ENCODE measurements at places on chromosomes 7 and 10.

DNA sequence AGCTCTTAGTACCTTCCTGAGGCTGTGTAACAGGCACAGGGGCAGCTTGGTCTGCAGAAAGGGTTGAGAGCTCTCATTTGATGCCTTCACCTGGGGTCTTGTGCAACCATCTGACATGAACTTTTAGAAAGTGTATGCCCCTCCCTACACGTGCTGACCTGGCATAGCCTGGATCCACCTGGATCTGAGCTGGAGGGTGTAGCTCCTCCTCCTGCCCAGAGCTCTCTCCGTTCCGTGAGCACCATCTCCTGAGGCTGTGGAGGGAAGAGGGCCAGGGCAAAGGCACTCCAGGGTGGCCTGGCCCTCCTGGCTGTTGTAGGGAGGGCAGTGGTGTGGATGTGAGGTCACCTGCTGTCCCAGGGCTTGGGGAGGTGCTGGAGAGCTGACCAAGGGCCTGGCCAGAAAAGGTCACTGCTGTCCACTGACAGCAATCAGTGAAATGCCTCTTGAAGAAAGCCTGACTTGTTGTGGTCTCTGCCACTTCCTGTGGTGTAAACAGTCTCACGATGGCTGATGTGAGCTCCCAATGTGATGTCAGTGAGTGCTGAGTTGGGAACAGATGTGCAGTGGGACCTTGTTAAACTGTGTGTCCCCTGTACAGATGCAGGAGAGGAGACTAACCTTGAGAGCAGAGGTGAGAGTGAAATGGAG is 23.0 kb downstream of the AMZ1 start:
- no peak for DNase-seq

GRCh38 chr10:99551616-99552015 is 18.9 kb downstream of the NKX2-3 start:
- no peak for DNase-seq

DNA sequence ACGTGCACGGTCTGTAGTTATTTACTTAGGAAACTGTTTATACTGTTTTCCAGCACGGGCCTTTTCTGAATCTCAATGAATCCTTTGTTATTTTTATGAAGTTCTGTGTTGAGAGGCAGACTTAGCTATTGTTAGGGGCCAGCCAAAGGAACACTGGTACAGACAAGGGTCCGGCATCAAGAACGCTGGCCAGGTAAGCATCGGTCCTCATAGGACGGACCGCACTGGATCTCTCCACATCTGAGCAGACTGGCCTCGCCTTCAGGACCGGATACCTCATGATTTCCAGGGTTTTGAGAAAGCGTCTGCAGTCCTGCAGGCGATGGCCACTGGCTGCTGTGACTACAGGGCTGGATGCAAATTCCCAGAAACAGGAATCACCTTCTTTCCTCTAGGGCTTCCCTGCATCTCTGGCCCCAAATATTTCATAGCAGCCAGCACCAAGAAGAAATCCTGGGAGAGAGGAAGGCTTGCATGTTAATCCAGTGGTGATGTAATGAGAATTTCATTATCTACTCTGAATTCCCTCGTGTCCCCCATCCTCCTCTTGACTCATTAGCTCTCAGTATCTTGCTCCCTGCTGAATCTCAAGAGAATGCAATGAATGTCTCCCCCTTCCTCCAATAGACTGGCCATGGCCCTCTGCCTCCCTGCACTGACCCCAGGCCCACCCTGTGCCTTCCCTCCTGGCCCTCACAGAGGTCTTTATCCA is 325.4 kb upstream of the NPVF start:
- DNase-seq = no peak

- DNase-seq = no peak
These were observed 472.8 kb upstream of the CELF2 start for GRCh38 chr10:10544890-10545289.

DNA sequence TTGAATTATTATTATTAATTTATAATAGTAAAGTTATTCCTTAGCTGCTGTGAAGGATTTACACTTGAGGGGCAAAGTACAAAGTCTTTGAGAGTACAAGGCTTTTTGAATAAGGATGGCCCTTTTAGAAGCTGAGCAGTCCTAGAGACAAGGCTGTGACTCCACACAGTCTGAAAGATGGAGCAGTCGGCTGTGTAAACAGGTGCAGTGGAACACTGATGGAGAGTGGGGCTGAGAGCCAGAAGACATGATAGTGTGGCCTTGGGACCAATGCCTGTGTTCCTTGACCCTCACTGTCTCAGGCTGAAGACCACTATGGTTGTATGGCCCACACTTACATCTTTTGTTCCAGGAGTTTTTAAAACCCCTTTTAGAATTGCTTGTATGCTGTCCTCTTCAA is 311.2 kb upstream of the PHF14 start:
- DNase-seq = no peak

DNA sequence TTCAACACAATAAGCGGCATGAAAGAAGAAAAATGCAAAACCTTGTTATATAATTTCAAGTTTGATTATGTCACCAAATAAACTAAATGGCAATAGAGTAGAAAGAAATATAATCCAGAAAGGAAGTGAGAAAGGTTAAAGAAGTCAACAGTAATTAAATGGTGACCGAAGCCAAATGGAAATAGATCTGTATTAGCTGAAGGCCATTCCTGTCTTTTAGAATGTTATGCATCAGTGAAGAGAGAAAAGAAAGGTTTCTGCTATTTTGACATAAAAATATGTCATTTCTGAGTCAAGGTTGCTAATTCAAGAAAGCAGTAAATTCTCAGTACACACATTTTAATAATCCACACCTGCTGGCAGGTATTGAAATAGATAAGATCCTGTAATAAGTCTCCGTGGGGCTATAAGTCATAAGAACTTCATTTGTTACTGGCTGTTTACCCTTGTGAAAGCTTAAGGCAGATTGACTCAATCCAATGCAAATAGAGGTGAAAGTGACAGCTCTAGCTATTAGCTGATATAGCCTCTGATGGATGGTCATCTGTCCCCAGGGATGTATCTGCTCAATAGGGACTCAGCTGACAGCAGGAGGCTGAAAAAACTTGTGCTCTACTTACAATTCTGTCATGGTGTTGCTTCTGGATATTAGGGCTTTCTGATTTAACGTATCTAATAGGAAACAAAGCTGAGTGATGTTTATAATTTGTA is 152.1 kb downstream of the FZD1 start:
- no peak for DNase-seq

GRCh38 chr7:107236862-107237261 is 68.1 kb downstream of the HBP1 start:
- DNase-seq = peak; percentile 4

GRCh38 chr10:131109726-131110125 is 201.8 kb downstream of the TCERG1L start:
- DNase-seq = no peak

GRCh38 chr7:15600298-15600697 is 38.5 kb upstream of the AGMO start:
- DNase-seq = no peak

- DNase-seq = peak; percentile 64
These were observed 871 bp upstream of the GTF2IRD1 start for GRCh38 chr7:74452748-74453321.

DNA sequence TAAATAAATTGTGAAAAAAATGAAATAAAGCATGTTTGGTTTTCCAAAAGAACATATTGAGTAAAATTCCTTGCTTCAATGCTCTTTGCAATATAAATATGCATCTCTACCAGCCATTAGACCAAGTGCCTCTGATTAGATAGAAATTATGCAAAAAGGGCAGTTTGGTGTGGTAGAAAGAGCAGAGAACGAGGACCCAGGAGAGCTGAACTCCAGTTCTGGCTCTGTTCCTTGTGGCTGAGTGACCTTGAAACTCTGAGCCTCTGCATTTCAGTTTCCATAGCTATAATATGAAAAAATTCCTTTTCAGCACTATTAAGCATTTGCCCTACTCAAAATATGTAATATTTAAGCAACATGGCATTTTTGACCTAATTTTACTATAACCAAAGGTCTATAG is 36.5 kb downstream of the COL1A2 start:
- peak; percentile 19 for DNase-seq

DNA sequence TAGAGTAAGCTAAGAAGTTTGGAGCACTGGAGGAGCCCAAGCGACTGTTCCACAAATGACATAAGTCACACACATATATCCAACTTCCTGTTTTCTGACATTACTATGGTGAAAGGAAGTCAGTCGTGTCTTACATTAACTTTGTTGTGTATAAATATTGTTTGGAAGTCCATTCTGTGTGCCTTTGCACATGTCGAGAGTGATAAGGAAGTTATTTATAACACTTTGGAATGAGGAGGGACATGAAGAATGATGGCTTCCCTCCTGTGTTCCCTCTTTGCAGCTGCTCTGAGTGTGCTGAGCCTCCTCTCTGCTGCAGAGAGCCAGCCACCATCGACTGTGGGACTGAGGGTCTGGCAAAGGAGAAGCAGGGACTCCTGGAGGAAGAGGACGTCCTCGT is 40.4 kb upstream of the MGMT start:
- DNase-seq = no peak

- no peak for DNase-seq
These were observed 285.6 kb downstream of the PRPF18 start for GRCh38 chr10:13872411-13872810.

DNA sequence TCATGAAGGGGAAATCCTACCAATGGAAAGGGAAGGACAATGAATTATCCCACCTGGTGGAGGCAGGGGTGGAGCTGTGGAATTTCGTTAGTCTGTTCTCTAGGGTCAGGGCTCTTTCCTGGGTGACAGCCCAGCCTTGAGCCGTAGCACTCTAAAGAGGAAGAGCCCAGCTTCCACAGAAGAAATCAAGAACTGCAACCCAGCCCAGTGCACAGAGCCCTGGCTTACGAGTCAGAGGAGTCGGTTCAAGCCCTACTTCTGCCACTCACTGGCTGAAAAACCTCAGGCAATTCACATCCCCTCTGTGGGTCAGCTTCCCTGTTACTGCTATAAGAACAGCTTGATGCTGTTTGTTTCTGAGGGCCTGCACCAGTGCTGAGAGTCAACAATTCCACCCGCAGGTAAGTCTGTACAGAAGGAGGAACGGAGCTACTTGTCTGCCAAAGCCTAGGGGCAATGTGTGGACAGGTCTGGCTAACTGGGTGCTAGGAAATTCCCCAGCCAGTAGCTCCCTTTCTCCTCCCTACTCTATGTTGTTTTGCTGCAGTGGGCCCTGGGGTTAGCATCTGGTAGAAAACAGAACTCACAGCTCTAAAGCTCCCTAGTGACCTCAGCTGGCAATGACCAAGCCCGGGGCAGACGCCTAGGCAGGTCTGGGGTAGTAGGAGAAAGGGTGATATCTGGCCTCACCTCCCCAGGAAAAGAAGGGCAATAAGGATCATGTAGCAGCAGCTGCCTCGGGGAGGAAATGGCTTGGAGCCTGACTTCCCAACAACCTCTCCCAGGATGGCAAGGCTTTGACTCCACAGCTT is 3.3 kb downstream of the AVPI1 start:
- peak; percentile 66 for DNase-seq

- no peak for DNase-seq
These were observed 557 bp downstream of the BAG3 start for GRCh38 chr10:119651514-119652360.

DNA sequence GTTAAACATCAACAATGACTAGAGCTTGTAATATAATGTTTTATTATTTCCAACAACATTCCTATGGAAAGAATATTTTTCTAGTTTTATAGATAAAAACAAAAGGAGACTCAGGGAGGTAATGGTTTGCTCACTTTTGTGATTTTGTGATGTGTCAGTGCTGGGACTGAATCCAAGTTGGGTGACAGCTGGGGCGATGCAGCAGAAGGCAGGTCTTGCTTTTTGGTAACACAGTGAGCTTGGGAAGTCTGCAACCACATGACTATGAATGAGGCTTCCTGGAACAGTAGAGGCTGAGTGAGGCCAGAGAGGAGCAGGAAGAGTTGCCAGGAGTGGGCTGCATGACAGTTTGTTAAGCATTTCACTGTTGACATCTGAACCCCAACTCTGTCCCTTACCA is 4.9 kb upstream of the YKT6 start:
- no peak for DNase-seq

GRCh38 chr10:20207653-20208052 is 391.4 kb downstream of the PLXDC2 start:
- DNase-seq = no peak

GRCh38 chr10:102644066-102644645 is at the start of gene TRIM8:
TSS of gene TRIM8 (plus strand) at chr10:102644479. CDS start at chr10:102644618, 139 bp downstream.
- DNase-seq = peak; percentile 48

GRCh38 chr7:149625947-149626392 is 128.4 kb upstream of the ZNF746 start:
- peak; percentile 6 for DNase-seq

GRCh38 chr10:6314620-6315205 is 112.0 kb downstream of the PFKFB3 start:
- DNase-seq = no peak

DNA sequence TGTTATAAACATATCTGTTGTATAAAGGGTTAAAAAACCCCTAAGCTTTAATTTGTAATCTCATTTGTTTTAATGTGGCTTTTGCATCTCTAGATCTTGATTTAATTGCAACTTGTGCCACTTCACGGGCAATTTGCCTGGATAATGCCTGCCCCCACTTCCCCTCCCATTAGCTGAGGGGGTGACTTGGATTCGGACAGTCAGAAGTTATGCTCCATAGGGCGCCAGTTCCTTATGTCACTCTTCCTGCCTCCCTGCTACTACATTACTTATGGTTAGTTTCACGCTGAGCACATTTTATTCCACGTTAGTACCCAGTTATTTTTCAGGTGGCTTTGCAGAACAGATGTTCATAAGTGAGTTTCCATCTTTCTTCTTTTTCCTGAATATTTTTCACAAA is 1015.2 kb upstream of the PHF14 start:
- no peak for DNase-seq

DNA sequence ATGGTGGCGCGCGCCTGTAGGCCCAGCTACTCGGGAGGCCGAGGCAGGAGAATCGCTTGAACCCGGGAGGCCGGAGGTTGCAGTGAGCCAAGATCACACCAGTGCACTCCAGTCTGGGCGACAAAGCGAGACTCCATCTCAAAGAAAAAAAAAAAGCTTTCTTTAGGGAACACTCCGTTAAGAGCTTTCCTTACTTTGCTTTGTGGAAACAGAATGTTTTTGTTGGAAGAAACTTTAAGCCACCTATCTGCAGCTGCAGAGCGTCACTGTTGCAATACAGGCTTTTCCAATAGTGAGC is 641 bp upstream of the TPK1 start:
- no peak for DNase-seq

- DNase-seq = no peak
These were observed 19.4 kb upstream of the ATAD1 start for GRCh38 chr10:87837445-87837844.

DNA sequence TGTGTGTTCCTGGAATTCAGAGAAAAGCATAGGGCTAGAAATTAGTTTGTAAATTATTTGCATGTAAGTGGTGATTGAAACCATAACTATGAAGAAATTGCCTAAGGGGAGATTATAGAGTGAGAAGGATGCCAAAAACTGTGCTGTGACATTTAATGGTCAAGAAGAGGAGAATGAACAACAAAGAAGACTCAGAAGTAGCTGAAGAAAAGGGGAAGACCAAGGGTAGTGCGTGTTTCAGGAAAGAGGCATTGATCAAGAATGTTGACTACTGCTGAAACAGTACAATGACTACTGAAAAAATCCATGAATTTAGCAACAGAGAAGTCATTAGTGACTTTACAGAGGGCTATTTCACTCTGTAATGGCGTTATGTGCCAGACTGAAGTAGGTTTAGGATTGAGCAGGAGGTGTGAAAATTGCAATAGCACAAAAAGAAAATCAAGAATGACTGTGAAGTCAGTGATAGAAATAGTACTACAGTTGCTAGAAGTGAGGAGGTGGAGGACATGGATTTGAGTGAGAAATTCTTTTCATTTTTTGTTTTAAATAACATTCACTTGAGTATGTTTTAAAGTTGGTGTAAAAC is 28.9 kb upstream of the SAMD9L start:
- peak; percentile 24 for DNase-seq

GRCh38 chr7:47488969-47489342 is 93.0 kb downstream of the TNS3 start:
- no peak for DNase-seq

- DNase-seq = no peak
These were observed 2.5 kb downstream of the SLC25A13 start for GRCh38 chr7:96319439-96319838.
